ENCODE measurements at places on chromosomes 5 and 9.

- no peak for DNase-seq
Observed at GRCh38 chr5:177462021-177462670, 11.3 kb downstream of the DBN1 start.

- no peak for DNase-seq
Observed at GRCh38 chr5:10654566-10654965, 90.7 kb downstream of the ANKRD33B start.

DNA sequence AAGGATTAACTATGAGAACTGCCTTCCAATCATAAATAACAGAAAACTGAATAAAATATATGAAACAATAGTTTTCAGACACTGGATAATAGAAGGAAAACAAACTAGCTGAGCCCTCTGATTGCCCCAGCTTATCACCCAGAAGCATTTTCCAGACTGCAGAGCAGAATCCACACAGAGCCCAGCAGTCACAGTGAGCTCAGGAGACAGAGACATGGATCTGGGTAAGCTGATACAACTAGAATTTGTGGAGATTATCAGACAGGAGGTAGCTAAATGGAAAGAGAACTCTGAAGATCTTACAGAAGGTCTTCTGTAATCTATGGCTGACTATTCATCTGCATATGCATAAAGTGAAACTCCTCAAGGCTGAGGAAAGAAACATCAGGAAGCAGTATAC is 128.8 kb downstream of the NR2F1-AS1 start:
- no peak for DNase-seq

DNA sequence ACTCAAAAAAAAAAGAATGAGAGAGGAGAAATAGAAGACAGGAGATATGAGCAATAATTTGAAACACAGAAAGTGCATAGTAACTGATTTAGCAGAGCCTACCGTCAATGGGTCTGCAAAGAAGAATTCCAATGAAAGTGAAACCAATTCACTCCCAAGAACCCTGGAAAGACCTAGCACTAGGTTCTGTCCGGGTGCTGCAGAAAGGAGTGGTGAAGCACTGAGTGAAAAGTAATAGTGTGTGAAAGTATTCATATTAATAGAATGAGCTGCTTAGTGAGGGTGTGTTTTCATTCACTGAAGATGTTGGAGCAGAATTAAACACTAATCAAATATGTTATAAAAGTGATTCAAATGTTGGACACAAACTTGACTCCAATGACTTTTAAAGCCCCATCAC is 51.3 kb upstream of the SLC30A5 start:
- no peak for DNase-seq

GRCh38 chr5:151234476-151235238 is 10.8 kb upstream of the CCDC69 start:
- DNase-seq, result no peak

GRCh38 chr9:112049811-112050516 is 125.1 kb downstream of the SUSD1 start:
- no peak for DNase-seq

DNA sequence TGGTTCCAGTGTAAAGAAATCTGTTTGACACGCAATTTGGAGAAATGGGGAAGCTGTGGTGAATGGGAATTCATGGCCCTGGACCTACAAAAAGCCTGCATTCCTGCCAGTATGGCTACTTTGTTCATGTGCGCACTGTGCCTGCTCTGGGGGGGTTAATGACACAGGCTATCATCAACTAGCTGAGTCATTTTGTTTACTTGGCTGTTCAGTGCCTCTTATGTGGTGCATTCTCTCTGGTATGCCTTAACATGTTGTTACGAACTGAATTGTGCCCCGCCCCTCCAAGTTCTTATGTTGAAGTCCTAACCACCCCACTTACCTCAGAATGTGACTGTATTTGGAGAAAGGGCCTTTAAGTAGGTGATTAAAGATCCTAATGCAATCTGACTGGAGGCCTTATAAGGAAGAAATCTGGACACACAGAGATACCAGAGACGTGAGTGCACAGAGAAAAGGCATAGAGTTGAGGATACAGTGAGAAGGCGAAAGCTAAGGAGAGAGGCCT is 20.4 kb upstream of the UBAP1 start:
- no peak for DNase-seq

DNA sequence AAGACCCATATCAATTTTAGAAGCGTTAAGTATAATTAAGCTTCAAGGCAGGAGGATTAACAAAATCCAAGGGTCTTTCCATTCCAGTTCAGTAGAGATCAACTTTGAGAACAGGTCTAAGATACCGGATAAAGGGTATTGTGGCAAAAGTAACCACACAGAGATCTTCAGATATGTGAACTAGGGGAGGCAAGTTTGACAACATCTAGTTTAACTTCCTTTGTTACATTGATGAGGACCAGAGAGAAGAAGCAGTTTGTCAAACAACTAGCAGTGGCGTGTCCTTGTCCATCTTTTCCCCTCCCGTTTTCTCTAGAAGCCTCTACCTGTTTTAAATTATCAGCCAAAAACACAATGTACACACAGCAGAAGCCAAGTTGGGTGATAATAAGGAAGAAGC is 8.6 kb downstream of the SLC36A2 start:
- DNase-seq, result no peak

DNA sequence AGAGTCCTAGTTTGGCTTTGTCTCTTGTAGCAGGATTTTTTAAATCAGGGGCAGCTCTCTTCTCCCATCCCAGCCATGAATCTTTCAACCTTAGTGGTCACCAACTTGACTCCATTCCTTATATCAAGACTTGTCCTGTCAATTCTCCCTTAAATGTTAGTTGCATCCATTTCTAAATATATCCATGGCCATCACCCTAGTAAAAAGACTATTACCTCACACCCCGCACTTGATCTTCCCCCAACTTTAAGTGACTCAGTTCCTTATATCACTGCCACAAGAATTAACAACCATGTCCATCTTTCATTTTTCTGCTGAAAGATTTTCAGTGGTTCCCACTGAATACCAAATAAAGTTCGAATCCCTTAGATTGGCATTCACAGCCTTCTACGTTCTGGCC is 67.0 kb downstream of the STX17 start:
- no peak for DNase-seq

DNA sequence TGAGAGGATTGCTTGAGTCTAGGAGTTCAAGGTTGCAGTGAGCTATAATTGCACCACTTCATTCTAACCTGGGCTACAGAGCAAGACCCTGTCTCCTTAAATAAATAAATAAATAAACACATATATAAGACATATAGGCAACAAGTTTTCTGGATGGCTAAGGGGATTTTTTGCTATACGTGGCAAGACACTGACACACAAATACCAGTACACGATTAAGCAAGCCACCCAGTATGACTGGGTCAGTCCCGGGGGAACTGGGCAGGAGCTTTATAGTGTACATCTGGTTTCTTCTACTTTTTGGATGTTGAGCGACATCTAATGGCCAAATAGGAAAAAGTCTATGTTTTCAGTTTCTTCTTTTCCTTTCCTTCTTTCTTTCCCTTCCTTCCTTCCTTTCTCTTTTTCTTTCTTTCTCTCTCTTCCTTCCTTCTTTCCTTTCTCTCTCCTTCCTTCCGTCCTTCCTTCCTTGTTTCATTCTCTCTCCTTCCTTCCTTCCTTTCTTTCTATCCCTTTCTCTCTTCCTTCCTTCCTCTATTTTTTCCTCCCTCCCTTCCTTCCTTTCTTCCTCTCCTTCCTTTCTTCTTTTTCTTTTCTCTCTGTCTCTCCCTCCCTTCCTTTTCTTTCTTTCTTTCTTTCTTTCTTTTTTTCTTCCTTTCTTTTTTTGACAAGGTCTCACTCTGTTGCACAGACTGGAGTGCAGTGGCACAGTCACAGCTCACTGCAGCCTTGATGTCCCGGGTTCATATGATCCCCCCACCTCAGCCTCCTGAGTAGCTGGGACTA is 47.0 kb upstream of the PLIN2 start:
- DNase-seq, result no peak

DNA sequence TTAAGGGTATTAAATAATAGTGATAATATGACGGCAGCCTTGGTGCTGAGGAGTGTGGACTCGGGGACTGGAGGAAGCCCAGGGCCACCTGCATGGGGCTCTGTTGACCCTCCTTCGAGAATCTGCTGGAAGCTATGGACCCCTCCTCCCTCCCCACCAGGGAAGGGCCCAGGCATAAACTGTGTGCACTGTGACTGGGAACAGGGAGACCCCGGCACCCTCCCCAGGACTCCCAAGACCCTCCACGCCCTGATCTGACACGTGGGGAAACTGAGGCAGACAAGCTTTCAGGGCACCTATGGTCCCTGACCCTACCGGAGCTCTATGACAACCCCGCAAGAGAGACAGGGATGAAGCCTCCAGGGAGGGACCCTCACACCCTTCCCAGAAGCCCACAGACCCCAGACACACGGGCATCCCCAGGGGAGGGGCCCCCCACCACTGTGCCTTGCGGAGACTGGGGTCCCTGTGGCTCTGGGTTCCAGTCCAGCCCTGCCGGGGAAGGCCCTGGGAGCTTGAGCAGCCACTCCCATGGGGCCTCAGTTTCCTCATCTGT is 6.5 kb upstream of the EGFL7 start:
- no peak for DNase-seq

All from cortex of kidney (tissue), 1 donor.